ENCODE measurements at places on chromosomes 16 and 17.

GRCh38 chr16:60776281-60776680 lies 1260.0 kb downstream of the CDH8 start:
- DNase-seq, result no peak

- DNase-seq, result peak; percentile 23
Observed at GRCh38 chr17:59620518-59621259, 994 bp downstream of the CLTC start.

DNA sequence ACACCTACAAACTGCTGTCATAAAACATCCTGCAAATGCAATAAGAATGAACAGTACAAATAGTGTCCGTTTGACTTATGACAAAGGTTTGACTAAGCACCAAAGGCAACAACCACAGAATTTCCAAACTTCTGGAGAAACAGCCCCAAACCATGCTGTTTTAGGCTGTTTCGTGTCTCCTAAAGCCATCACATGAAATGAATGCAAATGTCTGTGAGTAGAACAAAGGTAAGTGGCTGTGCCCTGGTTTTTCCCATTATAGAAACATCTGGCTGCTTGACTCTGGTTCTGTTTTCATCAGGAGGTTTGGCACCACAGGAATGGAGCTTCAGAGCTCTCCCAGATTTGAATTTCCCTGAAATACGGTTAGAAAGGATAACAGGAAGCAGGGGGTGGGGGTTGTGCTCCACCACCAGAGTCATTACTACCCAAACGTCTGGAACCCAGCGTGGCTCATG lies 4.6 kb upstream of the EMP2 start:
- DNase-seq, result no peak

DNA sequence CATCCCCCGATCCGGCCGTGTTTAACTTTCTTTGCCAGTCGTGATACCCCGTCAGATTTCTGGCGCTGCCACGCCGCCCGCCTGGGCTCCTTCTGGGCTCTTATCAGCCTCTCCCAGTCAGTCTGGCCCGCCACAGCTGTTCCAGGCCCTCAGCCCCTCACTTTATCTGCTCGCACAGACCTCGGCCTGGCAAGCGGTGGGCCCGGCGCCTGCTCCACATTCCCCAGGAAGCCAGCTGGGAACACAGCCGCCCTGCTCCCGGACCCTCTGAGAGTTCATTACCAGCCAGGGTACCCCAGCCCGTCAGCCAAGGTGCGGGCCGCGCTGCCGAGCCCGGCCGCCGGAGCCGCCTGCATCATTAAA lies 157.5 kb downstream of the ZNF423 start:
- no peak for DNase-seq

DNA sequence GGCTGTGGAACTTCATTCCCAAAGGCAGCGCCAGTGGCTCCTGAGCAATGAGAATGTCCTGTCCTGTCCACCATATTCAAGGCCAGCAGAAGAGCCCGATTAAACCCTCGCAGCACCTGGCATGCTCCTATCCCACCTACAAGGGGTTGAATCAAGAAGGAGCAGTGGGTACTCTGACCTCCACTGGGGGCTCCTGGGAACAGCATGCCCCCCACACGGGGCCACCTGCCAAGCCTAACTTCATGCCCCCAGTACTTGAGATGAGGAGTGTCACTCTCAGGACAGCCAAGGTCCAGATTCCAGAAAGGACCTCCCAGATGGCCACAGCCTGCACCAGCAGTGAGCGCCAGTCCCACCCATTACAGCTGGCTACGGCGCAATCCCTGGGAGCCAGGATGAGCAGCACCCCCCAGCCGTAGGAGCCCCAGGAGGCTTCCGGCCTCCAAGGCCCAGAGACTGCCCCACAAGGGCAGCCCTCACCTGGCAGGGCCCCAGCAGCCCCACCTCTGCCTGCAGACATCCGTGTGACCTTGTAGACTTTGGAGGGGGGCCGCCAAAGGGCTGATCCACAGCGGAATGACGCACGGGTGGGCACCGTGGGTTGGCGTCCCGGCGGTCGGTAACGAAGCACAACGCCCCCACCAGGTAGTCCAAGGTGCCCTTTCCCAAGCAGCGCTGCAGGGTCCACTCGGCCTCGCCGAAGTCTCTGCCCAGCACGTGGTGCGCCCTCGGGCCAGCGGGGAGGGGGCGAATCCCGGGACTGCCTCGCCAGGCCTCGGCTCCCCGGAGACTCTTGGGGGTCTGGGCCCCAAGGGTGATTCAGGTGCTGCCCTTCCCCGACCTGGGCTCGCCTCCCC lies 1.0 kb upstream of the MPDU1 start:
- DNase-seq, result no peak

GRCh38 chr17:14886200-14886739 lies 378.9 kb downstream of the PMP22 start:
- no peak for DNase-seq

- no peak for DNase-seq
Observed at GRCh38 chr17:46943218-46943500, 20.2 kb downstream of the GOSR2 start.

- DNase-seq, result no peak
Observed at GRCh38 chr16:56779906-56780305, 50.0 kb downstream of the NUP93 start.

- no peak for DNase-seq
Observed at GRCh38 chr16:57444711-57445110, 2.5 kb downstream of the CIAPIN1 start.

DNA sequence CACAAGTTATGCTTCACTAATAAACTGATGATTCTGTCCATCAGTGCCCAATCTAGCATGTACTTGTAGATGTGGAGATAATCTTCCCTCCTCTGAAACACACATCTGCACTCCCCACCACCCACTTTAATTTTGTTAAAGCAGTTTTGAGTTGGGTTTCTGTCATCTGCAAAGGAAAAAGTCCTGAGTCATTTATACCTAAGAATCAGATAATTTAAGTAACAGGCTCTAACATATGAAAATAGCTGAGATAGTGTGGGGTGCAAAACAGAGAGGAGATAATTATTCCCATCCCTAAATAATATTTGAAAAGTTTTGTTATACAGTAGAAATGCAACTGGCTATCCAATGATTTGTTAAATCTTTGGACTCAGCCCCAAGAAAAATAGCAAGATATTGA lies 67.7 kb upstream of the ALOX12 start:
- no peak for DNase-seq

GRCh38 chr17:48701864-48702532 lies 20.3 kb downstream of the PRAC1 start:
- DNase-seq, result no peak

GRCh38 chr16:76577003-76577402 lies 299.8 kb downstream of the CNTNAP4 start:
- no peak for DNase-seq

- DNase-seq, result no peak
Observed at GRCh38 chr17:46950997-46951621, 27.9 kb downstream of the RPRML start.

- DNase-seq, result no peak
Observed at GRCh38 chr16:71700831-71701230, 23.7 kb downstream of the PHLPP2 start.

DNA sequence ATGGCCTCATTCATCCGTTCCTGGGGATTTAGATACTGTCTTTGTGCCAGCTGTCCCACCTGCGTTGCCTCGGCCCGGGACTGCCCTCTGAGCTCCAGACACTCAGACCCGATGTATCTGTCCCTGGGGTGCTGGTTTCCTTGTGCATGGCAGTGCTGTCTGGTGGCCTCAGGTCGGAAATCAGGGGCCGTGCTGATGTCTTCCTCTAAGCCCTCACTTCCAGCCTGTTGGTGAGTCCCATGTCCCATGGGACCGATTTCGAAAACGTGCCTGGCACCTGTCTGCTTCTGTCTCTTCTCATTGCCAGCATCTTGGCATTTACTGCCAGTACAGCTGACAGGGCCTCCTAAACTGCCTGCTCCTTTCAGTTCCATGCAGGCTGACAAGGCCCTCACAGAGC lies 22.1 kb downstream of the NT5M start:
- DNase-seq, result no peak

DNA sequence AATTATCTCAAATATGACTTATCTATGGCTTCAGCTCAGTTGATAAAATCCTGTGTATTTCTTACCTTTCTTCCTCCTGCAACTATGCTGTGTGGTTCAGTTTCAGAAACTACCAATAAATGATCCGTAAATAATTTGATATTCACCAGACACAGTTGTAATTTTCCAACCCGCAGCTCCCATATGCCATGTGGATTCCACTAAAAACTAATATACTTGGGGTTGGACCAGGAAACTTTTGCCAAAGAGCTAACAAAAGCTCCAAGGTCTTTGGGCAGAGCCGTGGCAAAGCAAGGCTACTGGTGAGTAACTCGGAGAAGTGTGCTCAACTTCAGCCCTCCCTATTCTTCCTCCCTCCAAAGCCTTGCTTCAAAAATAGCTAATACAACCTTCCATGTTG lies 2.3 kb upstream of the CHST6 start:
- DNase-seq, result no peak

GRCh38 chr17:19579867-19580565 lies 46.4 kb downstream of the SLC47A1 start:
- peak; percentile 19 for DNase-seq

DNA sequence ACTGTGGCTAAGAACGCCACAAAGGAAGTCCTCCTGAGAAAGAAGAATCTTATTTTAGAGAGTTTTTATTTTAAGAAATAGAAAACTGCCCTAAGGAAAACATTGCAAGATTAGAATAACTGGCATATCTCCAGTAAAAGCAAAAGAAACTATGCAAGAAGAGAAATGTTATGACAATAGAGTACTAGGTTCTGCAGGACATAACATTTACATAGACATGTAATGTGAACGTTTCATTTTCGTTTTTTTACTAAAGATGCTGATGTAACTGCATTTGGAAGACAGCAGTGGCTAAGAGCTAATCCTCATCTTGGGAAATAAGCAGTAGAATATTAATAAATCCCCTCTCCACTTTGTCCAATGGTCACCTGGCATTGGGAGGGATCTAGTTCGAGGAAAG lies 7.8 kb upstream of the ASGR2 start:
- no peak for DNase-seq

DNA sequence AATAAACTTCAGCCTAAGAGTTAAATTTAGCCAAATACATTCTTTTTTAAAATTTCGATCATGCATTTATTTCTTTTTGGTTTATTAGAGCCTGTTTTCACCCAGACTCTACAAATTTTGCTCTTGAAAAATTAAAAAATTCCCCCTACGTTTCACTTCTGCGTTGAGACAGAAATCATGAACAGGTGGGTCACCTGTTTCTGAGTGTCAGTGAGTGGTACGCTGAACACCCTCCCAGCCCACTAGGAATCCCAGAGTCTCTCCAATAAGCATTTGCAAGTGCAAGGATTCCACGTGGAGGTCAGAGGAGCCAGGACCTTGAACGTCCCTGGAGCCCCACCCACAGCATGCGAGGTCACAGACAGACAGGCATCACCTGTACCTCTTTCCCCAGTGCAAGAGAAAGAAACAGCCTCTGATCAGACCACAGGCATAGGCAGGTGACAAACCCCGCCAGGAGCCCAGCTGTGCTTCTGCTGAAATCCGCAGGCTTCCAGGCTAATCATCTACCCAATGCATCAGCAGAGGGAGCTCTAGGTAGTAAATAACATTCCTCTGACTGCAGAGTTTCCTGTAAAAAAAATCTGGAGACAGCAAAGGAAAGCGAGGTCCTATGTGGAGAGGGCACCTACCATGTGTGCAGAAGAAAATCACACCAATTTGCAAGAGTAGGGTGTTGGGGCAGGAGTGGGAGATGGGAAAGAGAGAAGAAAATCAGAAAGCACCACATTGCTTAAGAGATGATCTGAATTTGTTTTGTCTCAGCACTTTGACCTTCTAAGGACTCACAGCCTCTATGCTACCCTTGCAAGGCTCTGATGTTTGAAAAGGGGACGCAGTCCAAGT lies 5.9 kb upstream of the XYLT1 start:
- peak; percentile 22 for DNase-seq

DNA sequence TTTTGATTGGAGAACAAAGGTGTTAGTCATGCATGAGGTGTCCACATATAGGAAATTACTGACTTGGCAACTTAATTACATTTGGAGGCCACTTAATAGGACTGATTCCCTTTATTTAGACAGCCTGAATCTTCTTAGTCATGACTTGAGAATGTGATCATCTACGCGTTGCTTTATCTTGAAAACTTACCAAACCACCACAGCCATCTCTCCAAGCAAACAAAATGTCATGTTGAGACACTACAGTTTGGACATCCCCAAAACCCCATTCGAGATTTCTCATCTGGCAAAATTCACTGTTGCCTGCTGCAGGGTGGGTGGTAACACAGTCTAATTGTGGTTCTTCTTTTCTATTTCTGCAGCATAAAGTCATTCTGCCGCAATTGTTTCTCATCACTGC lies 176.5 kb upstream of the CDH5 start:
- DNase-seq, result no peak

DNA sequence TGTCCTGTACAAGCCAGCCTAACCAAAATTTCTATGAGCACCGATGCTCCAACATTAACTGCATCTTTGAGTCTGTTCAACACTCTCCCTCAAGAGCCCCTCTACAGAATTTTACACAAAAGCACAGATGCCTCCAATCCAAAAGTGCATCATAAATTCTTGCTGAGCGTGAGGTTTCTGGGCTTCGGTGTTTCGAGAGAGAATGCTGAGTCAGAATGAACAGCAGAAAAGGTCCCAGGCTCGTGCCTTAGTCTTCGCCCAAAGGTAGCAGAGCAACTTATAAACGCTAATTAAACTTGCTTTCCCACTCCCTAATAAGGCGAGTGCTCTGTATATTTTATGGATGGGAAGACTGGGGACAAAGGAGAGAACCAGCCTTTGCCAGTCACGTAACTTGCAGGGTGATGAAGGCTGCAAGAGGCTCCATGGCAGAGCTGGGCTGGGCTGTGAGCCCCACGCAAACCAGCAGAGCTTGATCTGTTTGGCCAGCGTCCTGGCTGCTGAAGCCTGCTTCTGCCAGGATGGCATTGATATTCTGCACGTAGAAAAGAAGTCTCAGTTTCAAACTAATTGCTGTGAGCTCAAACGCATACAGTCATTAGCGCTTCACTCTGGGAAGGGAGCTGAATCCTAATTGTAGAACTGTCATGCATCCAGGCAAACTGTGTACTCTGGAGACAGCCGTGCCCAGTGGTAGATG lies 138.5 kb downstream of the DNAH9 start:
- no peak for DNase-seq

DNA sequence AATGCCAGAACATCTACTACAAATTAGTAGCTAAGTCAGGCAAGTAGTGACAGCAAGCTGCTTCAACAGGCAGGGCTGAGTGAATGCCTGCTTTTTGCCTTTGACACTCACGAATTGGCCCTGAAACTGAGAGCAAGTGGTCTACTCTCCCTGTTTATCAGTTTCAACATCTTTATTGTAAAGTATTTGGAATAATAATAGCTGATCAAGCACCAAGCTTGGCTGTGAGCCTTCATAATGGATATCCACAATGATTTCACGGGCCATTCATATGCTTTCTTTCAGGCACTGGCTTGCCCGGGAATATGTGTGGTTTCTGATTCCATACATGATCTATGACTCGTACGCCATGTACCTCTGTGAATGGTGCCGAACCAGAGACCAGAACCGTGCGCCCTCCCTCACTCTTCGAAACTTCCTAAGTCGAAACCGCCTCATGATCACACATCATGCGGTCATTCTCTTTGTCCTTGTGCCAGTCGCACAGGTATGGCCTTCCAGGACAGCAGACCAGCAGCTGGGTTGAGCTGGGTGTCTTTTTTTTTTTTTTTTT lies 5.2 kb downstream of the TLCD3A start:
- DNase-seq, result no peak

Measured in NCI-H748 treated with DMSO at 0.1 percent for 48 hours (cell line).